Stimulated activated CD8-positive, alpha-beta memory T cell treated with anti-CD3 and anti-CD28 coated beads, Interleukin-7, amount 100 ng/mL, for 1 hour (primary cell): ENCODE measurements at places on chromosomes 12 and 14.
A peak's percentile ranks its signal among the peaks of the same experiment; 100 is the strongest.

DNA sequence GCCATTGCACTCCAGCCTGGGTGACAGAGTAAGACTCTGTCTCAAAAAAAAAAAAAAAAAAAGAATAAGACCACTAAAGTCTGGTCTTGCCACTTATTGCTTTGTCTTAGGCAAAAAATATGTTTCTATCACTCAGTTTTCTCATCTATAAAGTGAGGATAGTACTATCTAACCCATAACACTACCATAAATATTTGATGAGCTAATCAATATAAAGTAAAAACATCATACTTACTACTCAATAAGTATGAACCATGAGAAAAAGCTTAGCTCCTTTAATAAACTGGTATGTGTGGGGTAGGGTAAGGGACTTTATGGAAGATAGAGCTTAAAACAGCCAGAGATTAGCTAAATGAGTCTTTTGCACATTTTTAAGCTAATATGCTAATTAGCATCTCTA lies 85.5 kb downstream of the GXYLT1 start:
- DNase-seq: no peak

DNA sequence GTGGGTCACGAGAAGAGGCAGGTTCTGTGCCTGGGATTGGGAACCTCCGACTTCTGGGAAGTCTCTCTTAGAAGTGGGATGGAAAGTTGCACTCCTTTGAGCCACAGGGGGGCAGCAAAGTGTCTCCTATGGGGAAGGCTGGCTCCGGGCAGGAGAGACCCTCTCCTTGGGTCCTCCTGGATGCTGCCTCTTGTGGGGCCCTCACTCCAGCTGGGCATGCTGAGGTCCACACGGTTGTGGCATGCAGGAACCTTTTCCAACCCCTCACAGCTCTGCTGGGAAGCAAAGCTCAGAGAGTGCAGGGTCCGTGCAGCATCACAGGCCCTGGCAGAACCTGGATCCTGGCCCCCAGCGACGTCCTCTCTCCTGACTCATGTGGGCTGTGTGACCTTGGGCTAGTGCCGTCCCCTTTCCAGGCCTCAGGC lies 17.4 kb downstream of the SDSL start:
- DNase-seq: no peak

- no peak for DNase-seq
Observed at GRCh38 chr12:84816916-84817695, 95.5 kb downstream of the SLC6A15 start.

- DNase-seq: no peak
Observed at GRCh38 chr12:50634379-50634778, 129.5 kb upstream of the ATF1 start.

- DNase-seq: no peak
Observed at GRCh38 chr12:83122623-83122934, 435.9 kb downstream of the TMTC2 start.

GRCh38 chr14:104404922-104405321 lies 174.6 kb upstream of the C14orf180 start:
- DNase-seq: no peak

GRCh38 chr12:32183650-32184049 lies 77.0 kb downstream of the BICD1 start:
- no peak for DNase-seq

DNA sequence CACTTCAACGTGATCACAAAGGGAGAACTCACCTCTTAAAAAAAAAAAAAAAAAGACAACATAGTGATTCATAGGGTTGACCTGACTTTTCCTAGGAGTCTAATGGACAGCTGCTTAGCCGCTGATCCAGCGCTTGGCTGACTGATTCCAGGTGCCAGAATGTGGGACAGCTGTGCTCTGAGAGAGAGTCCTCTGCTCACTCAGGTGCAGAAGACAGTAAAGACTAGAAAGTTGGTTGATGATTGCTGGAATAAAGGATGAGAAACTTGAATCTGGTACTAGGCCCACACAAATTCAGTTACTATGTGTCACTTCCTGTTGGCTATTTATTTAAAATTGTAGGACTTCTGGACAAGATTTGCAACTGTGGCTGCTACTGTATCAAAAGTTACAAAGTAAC lies 229.4 kb downstream of the CHST11 start:
- DNase-seq: no peak

- DNase-seq: no peak
Observed at GRCh38 chr14:26729851-26730250, 132.0 kb upstream of the NOVA1 start.

GRCh38 chr12:2221030-2221621 lies 168.3 kb downstream of the CACNA1C start:
- no peak for DNase-seq

DNA sequence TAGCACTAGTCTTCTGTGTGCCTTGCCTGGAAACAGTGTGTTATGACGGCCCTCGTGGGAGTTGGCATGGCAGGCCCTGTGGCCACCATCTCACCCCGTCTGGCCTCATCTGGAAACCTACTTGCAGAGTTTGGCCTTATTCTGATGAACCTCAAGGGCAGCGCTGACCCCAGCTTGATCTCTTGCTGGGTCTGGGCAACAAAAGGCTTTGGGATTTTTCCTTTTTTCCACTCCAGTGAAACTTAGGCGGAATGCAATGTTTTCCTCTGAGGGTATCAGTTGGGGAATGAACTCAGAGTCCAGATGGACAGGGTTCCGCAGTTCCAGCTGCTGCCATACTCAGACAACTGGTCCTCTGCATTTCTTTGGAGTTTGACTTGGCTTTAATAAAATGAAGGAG lies 15.9 kb downstream of the CACNA1C start:
- DNase-seq: no peak

GRCh38 chr12:123532808-123533649 lies 490 bp downstream of the RILPL1 start:
- no peak for DNase-seq

- peak; percentile 52 for DNase-seq
Observed at GRCh38 chr14:100065111-100065871, at the start of gene EVL. Gene EVL, plus strand, starts transcription at chr14:100065422. Its CDS starts 79 bp downstream, at chr14:100065501.

DNA sequence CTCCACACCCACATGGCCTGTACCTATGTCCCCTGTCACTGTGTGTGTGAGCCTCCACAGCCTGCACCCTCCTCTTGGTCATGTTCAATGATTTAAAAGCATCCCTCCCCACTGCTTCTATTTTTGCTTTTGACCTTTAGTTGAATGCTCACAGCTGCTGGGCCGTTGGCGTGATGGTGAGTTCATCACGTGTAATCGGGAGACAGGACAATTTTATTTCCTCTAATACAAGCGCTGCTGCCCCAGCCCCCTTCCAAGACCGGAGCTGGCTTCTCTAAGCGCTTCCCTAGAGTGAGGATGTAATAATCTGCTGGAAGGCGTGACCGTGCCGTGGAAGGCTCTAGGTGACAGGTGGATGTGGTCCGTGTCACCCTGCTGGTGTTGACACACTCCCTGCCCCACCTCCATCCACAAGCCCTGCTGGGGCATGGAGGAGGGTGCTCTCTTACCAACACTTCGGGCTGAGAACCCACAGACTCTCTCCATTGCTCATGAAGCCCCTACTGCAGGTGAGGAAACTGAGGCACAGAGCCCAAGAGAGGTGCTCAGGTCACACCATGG lies 25.4 kb downstream of the CCDC85C start:
- DNase-seq: no peak

DNA sequence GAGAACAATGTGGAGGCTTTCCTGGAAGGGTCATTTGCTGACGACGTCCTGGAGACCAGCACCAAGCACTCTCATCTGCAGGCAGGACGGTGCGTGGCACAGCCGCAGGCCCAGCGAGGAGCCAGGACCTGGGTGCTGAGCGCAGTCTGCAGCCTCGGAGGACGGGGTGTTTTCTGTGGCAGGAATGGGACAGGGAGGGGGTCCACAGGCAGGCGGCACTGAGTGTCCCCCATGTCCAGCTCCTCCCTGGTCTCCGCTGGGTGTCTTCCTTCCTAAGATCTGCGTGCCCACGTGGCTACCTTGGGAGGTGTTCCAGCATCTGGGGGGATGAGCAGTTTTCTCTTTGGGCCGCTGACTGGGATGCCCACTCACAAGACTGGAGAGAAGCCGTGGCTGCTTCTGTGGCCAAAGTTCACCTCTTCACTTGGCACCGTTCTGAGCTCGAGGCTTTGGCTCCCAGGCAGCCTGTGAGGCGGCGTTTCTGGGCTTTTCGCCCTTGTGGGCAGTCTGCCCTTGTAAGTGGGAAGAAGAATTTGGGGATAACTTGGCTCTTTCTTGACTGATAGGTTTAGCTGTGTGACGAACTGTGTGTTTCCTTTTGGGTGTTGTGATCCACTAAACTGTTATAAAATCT lies 72.2 kb downstream of the NOC4L start:
- DNase-seq: no peak

- DNase-seq: no peak
Observed at GRCh38 chr14:100677554-100678468, 48.9 kb upstream of the DLK1 start.

DNA sequence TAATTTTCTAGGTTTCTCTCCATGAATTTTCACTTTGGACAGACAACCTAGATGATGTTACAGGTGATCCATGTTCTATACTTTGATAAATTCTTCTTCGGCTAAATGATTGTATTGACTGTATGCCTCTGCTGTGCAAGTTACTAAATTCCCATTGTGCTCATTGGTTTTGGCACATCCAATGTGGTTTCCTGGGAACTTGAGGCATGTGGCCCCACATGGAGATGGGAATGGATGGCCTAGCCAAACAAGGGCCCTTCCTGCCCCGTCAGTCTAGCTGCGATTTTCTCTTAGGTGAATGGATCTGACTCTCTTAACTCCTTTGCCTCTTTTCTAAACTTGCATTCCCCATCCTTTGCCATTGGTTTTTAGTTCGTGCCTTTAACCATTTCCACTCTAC lies 186.2 kb downstream of the PELI2 start:
- no peak for DNase-seq

- DNase-seq: no peak
Observed at GRCh38 chr12:43856972-43857371, 21.1 kb downstream of the TMEM117 start.

GRCh38 chr12:31914927-31915326 lies 44.3 kb upstream of the RESF1 start:
- DNase-seq: no peak

GRCh38 chr12:14828892-14829291 lies 14.4 kb downstream of the ART4 start:
- no peak for DNase-seq

- DNase-seq: no peak
Observed at GRCh38 chr14:55749201-55749812, 169.3 kb downstream of the KTN1 start.

DNA sequence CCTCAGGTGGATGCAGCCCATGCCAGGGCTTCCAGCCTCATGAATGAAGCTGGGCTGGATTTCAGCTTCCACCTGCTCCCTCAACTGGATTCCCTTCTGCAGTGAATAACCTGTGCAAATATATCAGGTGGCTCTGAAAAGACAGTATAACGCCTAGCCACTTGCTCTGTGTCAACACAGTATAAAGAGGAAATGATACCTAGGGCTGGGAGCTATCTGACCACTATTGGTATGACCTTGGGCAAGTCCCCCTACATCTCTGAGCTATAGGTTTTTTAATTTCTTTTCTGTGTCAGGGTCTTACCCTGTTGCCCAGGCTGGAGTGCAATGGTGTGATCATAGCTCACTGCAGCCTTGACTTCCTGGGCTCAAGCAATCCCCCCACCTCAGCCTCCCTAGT lies 19.8 kb downstream of the ISM2 start:
- no peak for DNase-seq

- DNase-seq: no peak
Observed at GRCh38 chr12:114996382-114996781, 312.4 kb upstream of the TBX3 start.

GRCh38 chr14:68401317-68401716 lies 391.6 kb downstream of the ZFP36L1 start:
- no peak for DNase-seq

GRCh38 chr12:31522607-31523006 lies 68.3 kb downstream of the DENND5B start:
- DNase-seq: no peak

DNA sequence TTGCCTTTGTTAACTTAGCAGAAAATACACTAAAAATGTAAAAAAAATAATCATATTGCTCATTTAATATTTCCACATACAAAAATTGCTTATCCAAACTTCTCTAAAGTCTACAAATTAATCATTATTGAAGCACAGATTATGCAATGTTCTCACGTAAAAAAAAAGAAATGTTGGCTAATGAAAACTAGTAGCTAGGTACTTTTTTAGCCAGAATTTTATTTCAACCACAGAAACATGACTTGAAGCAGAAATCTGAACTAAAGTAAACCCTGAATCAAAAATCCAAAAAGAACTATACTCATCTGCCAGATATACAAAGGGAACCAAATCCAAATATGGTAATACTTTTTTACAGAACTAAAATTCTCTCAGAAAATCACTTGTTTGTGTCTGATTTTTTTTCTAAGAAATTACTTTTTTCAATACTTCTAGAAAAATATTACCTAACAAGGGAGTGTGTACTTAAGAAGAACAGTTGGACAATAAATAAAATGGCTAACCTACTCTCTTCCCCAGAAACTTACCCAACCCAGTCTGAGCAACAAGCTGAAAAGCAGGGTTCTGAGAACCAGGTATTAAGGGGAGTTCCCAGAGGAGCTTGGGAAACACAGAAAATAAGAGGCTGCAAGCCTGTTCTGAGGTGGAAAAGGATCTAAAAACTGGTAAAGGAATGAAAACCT lies 78.4 kb upstream of the RAP1B start:
- DNase-seq: no peak

- DNase-seq: no peak
Observed at GRCh38 chr12:131603939-131604795, 106.7 kb upstream of the SFSWAP start.

- no peak for DNase-seq
Observed at GRCh38 chr12:39846971-39847650, 227.5 kb upstream of the ABCD2 start.

- DNase-seq: no peak
Observed at GRCh38 chr12:64825143-64826021, 935 bp downstream of the TBC1D30 start.

DNA sequence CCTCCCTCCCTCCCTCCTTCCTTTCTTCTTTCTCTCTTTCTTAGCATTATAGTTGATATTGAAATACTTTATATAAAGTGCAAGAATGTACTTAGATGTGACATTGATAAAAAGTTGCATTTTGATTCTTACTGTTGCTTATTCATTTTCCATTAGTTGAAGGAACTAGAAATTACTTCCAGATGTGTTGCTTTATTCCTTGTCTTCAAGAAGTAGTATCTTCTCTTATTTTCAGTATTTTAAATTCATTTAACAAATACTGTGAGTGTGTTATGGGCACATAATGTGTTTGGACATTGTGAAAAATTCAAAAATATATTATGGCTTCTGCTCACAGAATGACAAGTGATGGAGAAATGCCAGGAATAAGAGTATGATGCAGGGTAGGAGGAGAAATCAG lies 45.6 kb downstream of the TRMT5 start:
- no peak for DNase-seq

GRCh38 chr12:57797933-57798332 lies 15.3 kb downstream of the TSFM start:
- DNase-seq: no peak
